ENCODE measurements at places on chromosomes 7 and 10.

GRCh38 chr10:65128277-65128676 lies 1607.1 kb downstream of the REEP3 start:
- no peak for DNase-seq

GRCh38 chr10:123175389-123176387 lies 21.5 kb downstream of the BUB3 start:
- peak; percentile 23 for DNase-seq

DNA sequence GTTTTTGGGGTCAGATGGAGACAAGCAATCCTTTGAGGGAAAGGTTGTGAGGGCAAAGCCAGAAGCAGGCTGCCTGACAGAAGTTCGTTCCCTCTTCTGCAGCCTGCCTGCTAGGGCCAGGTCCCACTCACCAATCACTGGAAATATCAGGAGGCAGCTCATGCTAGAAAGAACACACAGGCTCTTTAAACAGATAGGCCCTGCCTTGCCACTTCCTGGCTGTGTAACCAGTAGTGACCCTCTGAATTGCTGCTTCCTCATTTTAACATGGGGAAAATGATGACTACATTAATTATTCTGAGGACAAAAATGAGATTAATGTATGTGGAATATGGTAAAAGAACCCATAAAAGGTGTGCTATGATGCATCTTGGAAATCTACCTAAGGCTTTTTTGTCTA lies 50.5 kb upstream of the MRLN start:
- DNase-seq = peak; percentile 61

DNA sequence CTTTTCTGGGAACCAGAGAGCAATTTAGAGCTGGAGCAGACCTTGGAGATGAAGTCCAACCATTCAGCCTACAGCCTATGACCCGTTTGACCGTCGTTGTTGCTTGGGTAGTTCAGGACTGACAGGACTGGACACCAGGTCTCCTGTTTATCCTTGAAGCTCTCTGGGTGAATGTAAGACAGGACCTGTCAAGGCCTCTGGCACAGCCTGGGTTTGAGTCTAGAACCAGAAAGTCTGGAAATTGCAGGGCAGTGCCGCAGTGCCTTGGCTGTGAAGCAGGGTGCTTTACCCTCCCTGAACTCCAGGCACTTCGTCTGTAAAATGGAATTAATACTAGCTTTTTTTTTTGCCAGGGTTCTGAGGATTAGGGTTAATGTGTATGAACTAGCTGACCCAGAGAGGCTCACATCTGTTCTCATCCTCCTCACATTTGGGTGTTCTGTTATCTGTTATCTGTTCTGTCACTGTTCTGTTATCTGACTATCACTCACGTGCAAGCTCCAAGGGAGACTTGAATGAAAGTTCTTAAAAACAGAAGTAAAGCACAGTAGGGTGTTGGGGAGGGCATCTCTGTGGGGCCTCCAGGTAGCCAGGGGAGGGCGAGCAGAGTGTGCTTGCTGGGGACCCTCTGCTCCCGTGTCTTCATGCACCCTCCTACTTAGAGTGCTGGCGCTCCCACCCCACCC lies 9.9 kb downstream of the BLVRA start:
- no peak for DNase-seq

DNA sequence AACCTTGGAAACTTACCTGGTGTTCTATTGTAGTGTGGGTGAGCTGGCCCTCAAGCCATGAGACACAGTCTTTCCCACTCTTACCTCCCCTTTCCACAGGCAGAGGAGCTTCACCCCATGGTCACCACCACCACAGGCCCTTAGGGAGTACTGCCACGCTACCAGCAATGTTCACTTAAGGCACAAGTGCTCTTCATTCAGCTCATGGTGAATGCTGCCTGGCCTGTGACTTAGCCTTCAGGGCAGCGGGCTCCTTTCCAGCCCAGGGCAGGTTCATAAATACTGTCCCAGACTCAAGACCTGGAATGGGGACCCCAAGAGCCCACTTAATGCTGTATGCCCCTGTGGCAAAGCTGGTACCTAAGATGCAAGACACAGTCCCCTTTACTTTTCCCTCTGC lies 109.4 kb downstream of the MYO3A start:
- no peak for DNase-seq

DNA sequence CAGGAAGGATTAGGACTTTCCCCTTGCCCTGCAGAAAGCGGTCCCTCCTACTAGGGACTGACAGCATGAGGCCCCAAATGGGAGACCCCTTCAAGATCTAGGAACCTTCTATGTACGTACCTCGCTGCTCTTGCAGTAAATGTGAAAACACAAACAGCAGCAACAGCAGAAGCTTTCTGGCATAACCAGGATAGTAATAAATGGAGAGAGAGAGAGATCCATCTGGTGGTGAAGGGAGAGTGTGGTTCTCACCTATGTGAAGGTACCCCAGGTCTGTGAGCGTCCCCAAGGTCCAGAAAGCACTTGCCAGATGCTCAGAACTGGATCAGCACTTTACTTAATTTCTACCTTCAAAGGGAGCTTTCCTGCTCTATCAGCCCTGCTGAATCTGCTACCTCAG lies 592.7 kb downstream of the PARD3 start:
- no peak for DNase-seq

- DNase-seq = no peak
These were observed 1.8 kb downstream of the LUC7L2 start for GRCh38 chr7:139361523-139361922.

GRCh38 chr10:84098667-84099066 lies 40.6 kb upstream of the GHITM start:
- no peak for DNase-seq

DNA sequence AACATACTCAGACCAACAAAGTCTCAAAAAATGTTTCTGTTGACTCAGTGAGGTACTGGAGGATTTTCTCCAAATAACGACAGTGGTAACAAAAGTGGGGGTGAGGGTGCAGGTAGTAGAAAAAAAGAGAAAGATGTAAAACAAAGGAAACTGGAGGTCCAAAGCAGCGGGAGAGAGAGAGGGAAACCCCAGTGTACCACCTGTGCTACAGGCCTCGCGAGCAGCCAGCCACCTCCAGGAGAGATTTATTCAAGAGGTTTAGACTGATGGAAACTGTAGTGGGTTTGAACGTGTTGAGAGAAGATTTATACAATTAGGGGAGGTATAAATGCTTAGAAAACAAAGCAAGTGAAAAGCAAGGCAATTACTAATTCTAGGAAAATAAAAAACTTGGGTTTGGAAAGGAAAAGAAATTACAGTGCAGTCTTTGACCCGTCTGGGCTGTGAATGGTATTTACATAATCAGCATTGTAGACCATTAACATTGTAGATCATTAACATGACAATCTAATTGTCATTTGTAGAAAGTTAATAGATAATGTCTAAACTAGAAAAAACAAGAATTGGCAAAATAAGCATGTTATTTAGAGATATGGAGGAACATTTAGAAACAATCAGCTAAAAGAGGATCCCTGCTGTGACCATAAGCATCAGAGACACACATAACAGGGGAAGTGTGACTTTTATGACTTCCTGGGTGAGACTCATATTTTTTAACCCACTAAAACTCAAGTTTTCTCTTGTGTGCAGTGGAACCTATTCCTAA lies 180.0 kb downstream of the RELN start:
- DNase-seq = peak; percentile 67

- no peak for DNase-seq
These were observed 81.4 kb downstream of the AKR1D1 start for GRCh38 chr7:138157702-138158101.

DNA sequence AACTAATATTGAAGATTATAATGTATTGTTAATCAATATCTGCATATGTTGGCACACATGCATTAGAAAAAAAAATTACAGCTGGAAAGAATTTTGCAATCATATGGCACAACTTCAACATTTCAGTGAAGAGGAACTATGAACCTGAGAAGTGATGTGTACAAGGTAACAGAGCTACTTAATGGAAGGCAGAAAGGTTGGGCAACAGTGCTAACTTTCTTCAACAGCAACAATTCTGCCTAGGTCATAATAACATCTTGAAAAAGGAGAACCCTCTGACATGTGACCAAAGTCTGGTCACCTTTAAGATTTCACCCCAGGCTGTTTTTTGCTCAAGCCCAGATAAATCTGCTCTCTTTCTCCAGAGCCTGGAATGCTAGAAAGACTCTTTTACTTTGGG lies 47.9 kb upstream of the SKAP2 start:
- DNase-seq = peak; percentile 85

GRCh38 chr7:3112479-3113134 lies 68.9 kb upstream of the CARD11 start:
- DNase-seq = no peak

- DNase-seq = peak; percentile 23
These were observed 48.8 kb upstream of the SMNDC1 start for GRCh38 chr10:110353244-110354119.

DNA sequence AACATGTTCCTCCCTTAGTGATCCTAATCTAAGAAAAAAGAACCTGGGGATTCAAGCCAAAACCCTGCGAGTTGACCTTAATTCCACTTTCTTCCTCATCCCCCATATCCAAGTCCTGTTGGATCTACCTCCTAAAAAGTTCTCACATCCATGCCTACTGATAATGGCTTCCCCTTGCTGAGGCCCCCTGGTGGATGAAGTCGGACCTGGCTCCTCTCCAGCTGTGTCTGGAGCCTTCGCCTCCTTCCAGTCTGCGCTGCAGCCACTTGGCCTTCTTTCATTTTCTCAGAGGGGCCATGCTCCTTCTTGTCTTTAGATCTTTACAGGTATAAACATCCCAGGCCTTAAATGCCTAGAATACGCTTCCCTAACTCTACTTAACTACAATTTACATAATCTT lies 8.1 kb downstream of the PDE1C start:
- DNase-seq = peak; percentile 52

GRCh38 chr10:70331486-70332268 lies 47.9 kb upstream of the NPFFR1 start:
- peak; percentile 99 for DNase-seq

DNA sequence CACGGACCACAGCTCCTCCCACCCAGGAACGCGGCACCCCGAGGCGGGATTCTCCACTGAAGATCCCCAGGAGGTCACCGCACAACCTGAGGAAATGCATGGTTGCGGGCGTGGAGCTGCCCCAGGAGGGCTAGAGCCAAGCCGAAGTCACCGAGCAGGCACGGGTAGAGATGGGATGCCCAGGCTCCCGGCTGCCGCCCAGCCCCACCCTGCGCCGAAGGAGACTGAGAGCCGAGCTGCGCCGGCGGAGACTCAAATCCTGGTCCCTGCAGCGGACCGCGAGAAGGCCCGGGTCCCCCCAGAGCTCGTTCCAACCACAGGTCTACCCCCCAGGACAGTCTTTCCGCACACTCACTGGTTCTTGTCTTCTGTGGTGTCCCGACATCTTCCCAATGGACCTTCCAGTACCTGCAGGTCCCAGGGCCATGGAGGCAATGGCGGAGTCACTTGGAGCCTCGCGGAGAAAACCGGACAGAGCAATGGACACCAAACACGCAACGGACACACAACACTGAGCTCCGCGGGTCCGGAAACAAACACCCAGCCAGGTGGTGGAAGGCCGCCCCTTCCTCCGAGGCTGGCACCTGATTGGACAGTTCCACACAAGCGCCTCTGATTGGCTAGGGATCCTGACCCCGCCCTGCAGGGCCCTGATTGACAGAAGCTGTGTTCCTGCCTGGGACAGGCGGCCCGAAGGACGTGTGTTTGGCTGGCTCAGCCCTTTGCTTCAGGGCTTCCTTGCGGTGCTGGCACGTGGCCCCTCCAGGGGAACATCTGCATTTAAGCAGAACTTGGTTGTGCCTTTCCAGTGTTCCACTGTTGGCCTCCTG lies 331.9 kb upstream of the NUPR2 start:
- peak; percentile 6 for DNase-seq

GRCh38 chr10:89522463-89522862 lies 12.9 kb downstream of the SLC16A12 start:
- DNase-seq = no peak

GRCh38 chr7:9983048-9983447 lies 990.6 kb upstream of the PHF14 start:
- no peak for DNase-seq

GRCh38 chr7:90298145-90299038 lies 22.7 kb downstream of the FAM237B start:
- DNase-seq = peak; percentile 63

GRCh38 chr7:16951483-16952080 lies 69.8 kb upstream of the AGR3 start:
- DNase-seq = no peak

GRCh38 chr10:118342638-118343020 lies 505 bp upstream of the FAM204A start:
- peak; percentile 31 for DNase-seq

GRCh38 chr10:87706731-87707130 lies 47.1 kb downstream of the PAPSS2 start:
- no peak for DNase-seq

DNA sequence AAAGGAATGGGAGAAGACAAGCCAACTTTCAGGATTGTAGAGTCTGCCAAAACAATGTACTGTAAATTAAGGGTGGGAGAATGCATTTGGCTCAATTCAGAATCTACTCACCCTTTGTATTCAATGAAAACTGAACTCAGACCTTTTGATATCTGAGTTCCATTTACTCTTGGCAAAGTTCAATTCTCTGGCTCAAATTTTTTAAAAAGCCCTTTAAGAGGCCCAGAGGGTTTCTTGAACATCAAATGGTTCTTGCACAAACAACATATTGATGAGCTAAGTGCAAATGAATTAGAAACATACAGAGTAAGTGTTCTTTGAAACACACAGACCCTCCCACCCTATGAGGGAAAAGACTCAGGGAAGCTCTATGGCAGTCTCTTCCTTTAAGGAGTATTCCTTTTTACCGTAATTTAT lies 5.2 kb upstream of the XPNPEP1 start:
- DNase-seq = no peak

DNA sequence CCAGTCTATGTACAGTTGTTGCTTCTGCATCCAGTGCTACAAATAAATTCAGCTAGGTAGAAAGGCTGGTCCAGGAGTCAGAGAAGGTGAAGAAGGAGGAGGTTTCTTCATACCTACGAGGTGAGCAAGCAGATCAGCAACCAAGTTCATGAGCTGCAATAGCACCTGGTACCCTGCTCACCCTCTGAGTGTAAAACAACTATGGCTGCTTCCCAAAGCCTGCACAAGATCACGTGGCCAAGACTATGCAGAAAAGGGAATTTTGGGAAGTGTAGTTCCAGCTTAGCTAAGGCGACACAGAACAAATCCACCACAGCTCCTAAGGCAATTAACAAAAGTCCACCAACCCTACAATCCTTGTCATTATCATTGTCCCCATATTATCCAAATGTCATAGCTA lies 95.9 kb upstream of the AUTS2 start:
- DNase-seq = no peak

DNA sequence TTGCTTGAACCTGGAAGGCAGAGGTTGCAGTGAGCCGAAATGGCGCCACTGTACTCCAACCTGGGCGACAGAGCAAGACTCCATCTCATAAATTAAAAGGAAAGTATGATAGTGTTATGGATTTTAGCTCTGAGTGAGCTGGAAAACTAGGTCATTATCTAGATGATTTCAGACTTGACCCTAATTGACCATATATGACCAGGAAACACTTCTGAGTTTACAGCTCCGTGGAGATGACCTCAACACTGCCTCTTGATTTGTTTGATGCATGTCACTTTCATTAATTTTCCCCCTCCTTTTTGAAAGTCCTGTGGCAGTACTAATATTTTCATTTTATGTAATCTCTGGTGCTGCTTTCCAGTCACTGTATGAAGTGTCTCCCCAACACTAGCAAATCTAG lies 7.8 kb upstream of the SEC61A2 start:
- no peak for DNase-seq
